Progenitor cell of endocrine pancreas (in vitro differentiated cells): ENCODE measurements at places on chromosomes 3 and 15.

DNA sequence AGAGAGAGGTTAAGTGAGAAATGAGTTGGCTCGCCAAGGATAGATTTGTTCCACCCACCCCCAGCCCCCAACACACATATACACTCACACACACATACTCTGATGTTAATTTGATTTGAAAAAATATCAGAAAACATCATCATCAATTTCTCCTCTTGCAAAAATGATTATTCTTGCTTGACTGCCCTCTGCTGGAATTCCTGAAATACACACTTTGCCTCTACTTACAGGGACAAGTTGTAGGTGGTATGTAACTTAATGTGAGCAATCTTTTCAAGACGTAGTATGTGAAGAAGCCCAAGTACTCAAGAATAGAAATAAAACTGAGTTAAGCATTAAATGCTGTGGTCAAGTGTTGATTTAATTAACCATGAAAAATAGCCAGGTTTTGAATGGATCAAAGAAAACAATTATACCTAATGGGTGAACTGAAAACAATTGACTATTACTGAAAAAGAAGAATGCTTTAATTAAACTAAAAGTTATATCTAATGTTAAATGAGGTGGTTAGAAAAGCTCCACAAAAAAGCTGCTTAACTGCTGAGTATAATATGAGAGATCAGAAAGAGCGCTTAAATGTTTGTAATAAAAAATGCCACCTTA lies 46.6 kb upstream of the MDFIC2 start:
- DNase-seq, result no peak

- DNase-seq, result no peak
Observed at GRCh38 chr3:179969525-179969924, 67.2 kb downstream of the PEX5L start.

GRCh38 chr3:12922306-12922705 lies 80.9 kb upstream of the RPL32 start:
- no peak for DNase-seq

DNA sequence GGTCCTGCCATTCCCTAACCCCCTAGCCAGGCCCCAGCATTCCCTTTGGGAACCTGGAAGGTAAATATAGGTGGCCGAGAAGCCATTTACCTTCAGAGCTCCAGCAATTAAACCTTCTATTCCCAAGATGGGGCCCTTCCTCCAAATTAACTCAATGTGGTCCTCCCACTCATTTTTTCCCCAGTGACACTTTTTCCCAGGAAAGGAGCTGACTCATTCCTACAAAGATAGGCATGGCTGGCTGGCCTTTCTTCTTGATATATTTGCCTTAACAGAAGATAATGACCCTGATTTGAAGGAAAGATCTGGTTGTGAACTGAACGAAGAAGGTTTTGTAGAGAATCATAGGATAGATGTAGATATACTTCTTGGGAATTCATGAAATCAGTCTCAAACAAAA lies 279.0 kb upstream of the VEPH1 start:
- no peak for DNase-seq

GRCh38 chr3:51687431-51688205 lies 16.6 kb downstream of the TEX264 start:
- DNase-seq, result no peak

DNA sequence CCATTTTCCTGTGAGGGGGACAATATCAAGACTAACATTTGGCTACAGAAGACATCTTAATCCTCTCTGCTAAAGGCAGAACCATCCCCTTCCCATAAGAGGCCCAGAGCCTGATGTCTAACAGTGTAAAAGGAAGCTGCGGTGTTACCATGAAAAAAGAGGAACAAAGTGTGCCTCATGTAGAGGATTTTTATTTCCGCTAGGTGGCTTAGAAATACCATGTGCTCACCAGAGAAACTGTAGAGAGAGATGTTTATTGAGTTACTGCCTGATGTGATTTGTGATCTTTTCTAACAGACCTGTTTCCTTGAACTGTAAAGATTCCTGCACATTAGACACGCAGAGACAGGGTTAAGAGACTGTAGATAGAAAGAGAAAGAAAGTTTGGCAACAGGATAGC lies 22.0 kb downstream of the OR5H15 start:
- no peak for DNase-seq

DNA sequence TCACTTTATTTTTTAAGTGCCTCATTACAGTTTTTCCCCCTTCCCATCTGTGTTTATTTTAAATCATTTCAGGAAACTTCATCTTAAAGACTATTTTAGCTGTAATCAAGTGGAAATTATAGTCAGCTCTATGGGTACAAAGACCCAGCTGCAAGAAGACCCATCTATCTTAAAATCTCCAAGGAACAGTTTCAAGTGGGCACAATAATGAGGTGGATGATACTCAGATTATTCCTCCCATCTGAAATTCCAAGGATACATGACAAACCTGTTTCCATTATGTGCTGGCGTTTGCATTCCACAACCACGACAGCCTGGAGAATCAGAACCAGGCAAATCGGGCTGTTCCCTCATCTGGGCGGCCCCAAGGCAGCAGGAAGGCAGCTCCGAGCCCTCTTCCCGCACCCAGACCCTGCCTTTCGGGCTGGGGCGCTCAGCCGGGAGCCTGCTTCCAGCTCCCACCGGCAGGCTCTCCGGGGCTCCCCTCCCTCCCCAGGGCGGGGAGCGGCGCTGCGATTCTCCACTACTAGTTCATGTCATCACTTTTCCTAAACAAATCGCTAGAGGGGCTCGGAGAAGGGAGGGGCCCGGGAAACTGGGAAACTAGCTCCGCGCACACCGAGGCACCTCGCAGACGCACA lies at the start of gene MGLL:
MGLL (minus strand) TSS at position 475 of the 641 bp plus-strand sequence; CDS start at position 278, 197 bp downstream.
- DNase-seq, result no peak

DNA sequence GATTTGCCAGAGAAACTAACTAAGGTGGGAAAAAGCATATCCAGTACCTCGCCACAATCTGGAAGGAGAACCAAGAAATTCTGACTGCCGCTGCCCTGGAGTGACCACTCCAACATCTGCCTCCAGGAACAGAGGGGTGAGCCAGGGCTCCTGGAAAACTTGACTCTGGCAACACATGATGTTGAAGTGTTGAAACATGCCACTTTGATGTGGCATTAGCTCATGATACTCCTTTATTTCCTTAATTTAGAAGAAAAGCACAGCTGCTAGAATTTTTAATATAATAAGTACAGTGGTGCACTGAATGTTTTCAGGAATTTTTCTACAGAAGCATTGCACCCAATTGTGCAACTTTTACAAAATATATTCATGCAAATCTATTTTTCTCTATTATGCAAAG lies 109.9 kb upstream of the BCL6 start:
- DNase-seq, result no peak

DNA sequence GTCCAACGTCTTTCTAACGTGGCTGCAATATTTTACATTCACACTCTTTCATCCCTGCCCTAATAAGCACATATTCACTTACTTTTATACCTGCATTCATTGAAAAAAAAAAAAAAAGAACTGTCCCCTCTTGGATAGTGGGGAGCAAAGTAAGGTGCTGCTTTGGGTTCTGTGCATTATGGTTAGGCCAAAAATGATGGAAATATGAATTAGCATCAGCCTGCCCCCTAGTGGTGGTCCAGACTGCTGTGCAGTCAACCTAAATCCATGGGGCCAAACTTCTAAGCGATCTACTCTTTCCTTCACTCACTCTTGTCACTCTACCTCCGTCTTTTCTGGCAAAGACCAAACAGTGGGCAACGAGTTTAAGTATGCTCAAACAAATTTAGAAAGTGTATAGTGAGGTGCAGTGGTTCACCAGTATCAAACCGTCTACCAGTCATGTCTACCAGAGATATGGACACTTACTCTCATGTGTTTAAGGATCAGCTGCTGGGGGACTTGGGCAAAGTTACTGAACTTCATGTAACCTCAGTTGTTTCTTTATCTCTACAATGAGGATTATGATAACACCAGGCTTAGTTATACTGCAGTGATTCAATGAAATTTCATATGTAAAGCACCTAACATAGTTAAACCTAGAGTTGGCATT lies 61.5 kb upstream of the GRM7 start:
- peak; percentile 18 for DNase-seq

DNA sequence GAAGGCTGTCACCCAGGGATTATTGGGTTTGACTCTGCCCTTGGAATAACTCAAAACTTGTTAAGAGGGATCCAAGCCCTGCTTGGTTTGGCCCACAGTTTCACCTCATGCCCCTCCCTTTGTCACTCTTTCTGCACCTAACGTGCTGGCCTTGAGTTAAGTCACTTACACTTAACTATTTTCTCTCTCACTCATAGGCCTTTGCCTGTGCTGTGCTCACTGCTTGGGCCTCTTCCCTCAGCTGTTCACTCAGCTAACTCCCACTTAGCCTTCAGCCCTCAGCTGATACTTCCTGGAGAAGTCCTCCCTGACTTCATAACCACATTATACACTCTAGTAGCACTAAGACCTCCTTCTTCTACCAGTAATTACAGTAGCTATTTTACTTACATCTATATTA lies 133.3 kb downstream of the CMSS1 start:
- DNase-seq, result no peak

GRCh38 chr15:29618586-29618985 lies 203.7 kb downstream of the TJP1 start:
- no peak for DNase-seq

DNA sequence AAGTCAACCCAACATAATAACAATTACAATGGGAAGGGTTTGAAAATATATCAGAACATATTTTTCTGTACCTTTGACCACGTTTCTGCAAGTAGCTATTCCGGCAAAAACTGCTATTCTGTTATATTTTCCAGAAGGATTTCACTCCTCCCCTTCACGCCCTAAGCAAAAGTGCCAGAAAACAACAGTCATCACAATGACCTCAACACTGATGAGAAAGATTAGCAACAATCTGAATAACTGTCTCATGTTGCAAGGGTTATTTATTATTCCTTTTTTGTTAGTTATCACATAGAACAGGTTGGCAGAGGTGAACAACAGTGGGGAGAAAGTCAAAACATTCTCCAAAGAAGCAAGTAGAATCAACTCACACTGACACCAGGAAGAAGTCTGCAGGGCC lies 269.4 kb upstream of the ARRDC4 start:
- no peak for DNase-seq

DNA sequence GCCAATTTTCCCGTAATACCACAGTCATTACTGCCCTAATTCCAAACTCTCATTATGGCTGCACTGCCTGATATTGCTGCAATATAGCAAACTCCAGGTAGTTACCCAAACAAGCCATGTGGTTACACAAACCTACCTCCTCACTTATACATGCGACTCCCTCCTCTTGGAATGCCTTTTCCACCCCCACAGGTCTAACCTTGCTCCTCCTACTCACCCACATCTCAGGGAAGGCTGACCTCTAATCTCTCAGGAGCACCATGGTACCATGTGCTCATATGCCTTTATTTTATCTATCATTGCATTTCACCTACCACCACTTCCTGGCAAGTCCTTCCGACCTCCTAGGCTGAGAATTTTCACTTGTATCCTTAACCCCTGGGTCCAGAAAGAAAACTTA lies 2.9 kb downstream of the RBPMS2 start:
- DNase-seq, result no peak

GRCh38 chr3:90145094-90145860 lies 1037.9 kb downstream of the EPHA3 start:
- no peak for DNase-seq

- DNase-seq, result no peak
Observed at GRCh38 chr3:193974191-193974652, 161.7 kb upstream of the HES1 start.

DNA sequence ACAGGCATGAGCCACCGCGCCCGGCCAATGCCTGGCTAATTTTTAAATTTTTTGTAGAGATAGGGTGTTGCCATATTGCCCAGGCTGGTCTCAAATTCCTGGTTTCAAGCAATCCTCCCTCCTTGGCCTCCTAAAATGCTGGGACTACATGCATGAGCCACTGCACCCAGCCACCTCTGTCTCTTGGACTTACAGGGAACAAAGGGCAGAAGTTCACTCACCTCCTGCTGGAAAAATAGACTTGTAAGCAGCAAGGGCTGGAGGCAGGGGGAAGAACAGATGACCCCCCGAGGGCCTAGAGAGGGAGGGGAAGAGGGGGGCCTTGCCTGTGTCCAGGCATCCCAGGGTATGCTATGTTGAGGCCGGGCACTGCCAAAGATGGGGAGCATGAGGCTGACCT lies 22.2 kb downstream of the DUSP7 start:
- DNase-seq, result no peak

DNA sequence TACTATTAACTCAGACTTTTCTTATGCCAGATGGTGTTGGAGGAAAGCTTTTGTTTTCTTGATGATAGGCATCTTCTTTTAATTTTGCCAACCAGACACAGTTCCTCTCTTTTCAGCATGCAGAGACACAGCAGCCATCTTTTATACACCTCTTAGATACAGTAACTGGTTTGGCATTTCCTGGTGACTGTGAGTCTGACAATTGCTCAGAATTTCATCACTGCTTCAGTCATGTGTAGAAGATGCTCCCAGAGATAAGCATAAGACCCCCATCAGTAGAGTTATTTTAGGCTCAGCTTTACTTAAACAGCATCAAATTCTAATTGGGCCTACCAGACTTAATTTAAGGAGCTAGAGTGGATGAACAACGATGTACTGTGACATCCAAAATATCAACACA lies 779.0 kb downstream of the SQOR start:
- no peak for DNase-seq

- DNase-seq, result no peak
Observed at GRCh38 chr15:83914906-83915305, 261.0 kb downstream of the ADAMTSL3 start.

GRCh38 chr15:73767806-73768501 lies 14.8 kb upstream of the INSYN1 start:
- no peak for DNase-seq

DNA sequence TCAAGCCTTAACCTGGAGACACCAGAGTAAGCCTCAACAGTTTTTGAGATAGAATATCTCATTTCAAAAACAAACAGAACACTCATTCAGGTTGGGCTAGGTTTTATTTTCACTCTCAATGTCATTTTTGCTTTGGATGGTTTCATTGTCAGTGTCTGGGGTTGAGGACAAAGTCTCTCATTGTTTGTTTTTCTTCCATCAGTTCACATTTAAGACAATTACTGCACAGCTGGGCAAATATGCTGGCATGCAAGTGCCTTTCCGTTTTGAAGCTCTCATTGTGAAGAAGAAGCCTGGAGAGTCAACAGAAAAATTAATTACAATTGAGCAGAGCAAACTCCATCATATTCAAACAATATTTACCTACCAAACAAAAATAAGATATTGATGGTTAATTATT lies 1050.0 kb downstream of the TBL1XR1 start:
- no peak for DNase-seq

DNA sequence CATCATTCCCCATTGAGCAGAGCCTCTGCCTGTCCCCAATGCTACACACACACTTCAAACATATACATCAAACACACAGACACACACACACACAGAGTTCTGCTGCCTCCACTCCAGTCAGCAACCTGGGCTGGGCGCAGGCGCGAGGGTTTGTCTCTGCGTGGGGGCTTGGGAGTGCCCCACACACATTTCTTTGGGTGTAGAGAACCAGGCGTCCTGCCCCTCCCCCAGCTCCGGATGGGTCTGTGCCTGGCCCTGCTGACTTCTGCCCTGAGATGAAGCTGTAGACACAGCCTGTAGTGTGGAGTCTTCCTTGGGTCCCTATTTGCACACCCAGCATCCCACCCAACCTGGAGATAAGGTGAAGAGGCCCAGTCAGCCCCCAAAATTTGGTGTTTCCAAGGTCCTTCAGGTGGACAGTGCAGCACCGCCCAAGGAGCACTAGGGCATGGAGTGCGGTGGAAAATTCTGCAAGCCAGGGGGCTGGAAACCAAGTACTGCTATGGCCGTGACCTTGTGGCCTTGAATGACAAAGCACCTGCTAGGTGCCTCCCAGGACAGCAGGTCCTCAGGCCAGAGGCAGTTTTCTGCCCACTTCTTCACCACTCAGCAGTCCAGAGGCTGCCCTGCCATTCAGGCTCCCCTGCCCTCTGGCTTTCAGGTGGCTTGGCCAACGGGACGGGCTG lies 26.8 kb downstream of the FBXW12 start:
- no peak for DNase-seq

GRCh38 chr3:13008155-13008995 lies 64.9 kb downstream of the IQSEC1 start:
- DNase-seq, result no peak
